ENCODE measurements at places on chromosomes 2 and 18.
A peak's percentile ranks its signal among the peaks of the same experiment; 100 is the strongest.

- DNase-seq, result peak; percentile 84
Measured at GRCh38 chr2:10124538-10125045, 2.1 kb downstream of the RRM2 start.

DNA sequence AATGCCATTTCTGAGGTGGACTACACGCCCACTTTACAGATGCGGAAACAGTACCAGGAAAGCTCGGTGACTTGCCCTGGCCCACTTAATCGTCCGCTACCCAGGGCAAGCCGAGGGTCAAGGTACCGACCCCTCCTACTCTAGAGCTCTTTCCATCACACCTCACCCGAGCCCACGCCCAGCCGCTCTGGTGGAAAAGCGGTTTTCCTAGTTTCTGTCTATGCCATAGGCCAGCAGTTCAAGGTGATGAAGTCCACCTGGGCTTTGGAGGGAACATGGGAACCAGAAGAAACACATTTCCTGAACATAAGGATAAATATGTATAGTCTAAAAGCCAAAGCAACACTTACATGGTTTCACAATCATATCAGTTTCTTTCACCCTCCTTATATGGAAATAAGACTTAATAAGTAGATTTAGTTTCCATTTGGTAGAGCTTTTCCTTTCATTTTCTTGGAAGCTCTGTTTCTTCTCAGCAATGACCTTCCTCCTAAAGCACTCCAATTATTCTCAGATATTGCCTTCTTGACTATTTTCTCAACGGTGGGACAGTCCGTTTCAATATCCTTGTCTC is 567 bp downstream of the VWA3B start:
- DNase-seq, result no peak

DNA sequence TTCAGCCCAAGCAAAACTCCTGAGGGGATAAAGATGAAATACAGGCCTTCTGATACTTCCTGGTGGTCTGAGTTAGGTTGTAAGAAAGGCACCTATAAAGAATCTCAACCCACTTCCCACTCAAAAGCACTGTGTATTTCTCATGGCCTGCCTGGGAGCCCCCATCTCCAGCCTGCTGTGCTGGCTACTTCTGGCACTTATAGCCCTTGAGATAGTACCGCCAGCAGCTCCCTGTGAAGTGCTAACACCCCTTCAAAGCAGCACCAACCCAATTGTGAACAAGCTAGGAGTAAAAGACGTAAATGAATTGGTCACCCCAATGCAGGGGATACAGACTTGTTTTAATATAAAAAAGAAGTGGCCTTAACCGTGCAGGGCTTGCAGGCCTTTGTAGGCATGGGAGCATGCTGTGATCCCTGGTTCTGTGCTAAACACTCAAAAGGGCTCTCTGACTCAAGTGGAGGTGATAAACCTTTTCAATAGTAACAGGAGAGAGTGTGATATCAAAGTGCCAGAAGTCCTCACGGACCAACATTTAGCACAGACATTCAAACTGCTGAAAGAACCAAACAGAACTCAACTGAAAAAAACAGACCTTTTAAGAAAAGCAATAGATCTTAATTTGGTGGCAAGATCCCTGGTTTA is 80.8 kb downstream of the RTN4 start:
- DNase-seq, result no peak

DNA sequence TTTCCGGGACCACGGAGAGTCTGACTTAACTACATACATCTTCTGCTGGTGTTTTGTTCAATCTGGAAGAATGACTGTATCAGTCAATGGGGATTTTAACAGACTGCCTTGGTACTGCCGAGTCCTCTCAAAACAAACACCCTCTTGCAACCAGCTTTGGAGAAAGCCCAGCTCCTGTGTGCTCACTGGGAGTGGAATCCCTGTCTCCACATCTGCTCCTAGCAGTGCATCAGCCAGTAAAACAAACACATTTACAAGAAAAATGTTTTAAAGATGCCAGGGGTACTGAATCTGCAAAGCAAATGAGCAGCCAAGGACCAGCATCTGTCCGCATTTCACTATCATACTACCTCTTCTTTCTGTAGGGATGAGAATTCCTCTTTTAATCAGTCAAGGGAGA is 23.1 kb downstream of the ICOS start:
- DNase-seq, result no peak

DNA sequence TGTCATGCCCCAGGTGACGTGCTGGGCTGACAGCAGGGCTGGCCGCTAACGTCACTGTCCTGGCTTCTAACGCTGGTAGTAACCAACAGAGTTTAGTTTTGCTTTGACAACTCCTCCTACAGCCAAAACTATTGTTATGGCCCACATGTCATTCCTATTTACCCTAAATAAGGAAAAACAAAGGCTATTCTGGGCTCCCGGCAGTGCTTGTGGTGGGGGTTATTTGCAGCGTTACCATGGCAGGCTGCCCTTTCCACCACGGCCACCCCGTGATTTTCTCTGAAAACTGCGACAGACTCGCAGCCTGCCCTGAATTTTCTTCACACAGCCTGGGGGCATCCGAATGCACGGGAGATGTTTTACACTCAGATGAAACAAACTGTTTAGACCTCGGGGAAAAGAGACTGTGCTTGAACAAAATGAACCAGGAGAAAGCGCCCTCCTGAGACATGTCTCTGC is 115.2 kb downstream of the FAM210A start:
- DNase-seq, result no peak

GRCh38 chr18:79772865-79773696 is 24.7 kb upstream of the KCNG2 start:
- no peak for DNase-seq

GRCh38 chr2:5290900-5291546 is 401.2 kb upstream of the SOX11 start:
- DNase-seq, result no peak

GRCh38 chr18:35027206-35027605 is 14.0 kb upstream of the MAPRE2 start:
- no peak for DNase-seq
